Spleen (tissue), 13 donors: ENCODE measurements at places on chromosomes 2 and 18.

DNA sequence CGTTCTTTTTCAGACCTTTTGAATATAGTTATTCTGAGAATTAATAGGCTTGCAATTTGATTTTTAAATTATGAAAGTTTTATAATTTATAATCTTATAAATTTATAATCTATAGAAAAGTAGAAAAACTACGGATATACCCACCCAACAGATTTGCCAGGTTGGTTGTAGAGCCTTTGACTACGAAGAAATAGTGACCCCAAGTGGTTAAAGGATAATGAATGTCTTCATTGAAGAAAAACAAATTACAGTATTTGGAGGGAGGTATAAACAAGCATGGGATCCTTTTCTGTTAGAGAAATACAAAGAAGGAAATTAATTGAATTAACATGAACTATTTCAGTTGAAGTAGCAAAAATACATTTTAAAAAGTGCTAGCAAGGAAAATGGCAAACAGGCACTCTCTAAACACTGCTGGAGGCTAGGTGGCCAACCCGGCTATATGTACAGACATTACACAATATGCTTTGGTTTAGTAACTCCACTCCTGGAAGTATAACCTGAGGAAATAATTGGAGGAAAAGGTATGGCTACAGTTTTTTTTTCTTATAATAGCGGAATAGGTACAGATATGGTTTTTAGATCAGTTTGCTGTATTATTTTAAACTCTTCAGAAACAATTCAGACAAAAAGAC lies 110.9 kb downstream of the MIB1 start:
- DNase-seq: no peak

- DNase-seq: no peak
These were observed 81.9 kb downstream of the CD226 start for GRCh38 chr18:69865776-69866175.

- no peak for DNase-seq
These were observed 30.4 kb upstream of the C2orf66 start for GRCh38 chr2:196839574-196839973.

- no peak for DNase-seq
These were observed 816.4 kb downstream of the SOCS6 start for GRCh38 chr18:71105078-71105819.

- DNase-seq: no peak
These were observed 21.5 kb upstream of the DSG3 start for GRCh38 chr18:31426021-31426420.

- DNase-seq: no peak
These were observed 42.5 kb downstream of the MAP4K3 start for GRCh38 chr2:39394516-39394961.

DNA sequence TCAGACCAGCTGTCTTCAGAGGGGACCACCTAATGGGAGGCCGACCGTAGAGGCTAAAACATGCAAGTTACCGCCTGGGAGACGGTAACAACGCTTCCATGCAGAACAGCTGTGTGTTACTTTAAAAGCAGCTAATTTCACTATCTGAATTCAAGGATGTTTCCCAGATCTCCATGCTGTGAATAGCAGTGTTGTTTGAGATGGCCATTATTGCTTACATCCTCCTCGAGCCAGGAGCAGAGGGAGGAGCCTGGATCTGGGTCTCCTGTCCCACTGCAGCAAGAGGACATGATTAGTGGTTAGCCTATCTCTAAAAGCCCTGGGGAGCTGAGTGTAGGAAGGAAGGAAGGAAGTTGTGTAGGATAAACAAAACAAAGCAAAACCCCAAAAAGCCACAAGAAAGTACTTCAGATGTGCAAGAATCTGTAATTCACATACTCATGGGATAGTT lies 50.9 kb downstream of the ACTR2 start:
- no peak for DNase-seq

- no peak for DNase-seq
These were observed 762.2 kb upstream of the HS6ST1 start for GRCh38 chr2:129080715-129081476.
